ENCODE measurements at places on chromosomes 12 and 14.

DNA sequence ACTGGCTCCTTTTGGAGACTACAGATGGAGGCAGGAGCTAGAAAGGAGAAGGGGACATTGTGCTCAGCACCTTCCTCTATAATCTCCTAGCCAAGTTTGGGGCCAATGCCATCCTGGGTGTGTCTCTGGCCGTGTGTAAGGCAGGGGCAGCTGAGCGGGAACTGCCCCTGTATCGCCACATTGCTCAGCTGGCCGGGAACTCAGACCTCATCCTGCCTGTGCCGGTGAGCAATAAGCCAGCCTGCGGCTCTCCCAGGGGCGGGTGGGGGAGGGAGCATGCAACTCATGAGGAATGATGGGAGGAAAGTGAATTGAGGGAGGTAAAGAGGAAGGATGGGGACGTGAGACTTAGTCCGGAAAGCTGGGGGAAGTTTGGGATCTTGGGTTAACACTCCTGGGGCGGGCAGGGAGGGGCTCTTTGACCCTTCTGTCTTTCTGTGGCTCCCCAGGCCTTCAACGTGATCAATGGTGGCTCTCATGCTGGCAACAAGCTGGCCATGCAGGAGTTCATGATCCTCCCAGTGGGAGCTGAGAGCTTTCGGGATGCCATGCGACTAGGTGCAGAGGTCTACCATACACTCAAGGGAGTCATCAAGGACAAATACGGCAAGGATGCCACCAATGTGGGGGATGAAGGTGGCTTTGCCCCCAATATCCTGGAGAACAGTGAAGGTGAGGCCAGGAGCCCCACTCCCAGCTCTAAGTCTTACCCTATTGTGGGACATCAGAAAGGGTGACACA lies 3.3 kb downstream of the ENO2 start:
- DNase-seq = no peak

- no peak for DNase-seq
Observed at GRCh38 chr12:11795192-11795912, 145.9 kb downstream of the ETV6 start.

DNA sequence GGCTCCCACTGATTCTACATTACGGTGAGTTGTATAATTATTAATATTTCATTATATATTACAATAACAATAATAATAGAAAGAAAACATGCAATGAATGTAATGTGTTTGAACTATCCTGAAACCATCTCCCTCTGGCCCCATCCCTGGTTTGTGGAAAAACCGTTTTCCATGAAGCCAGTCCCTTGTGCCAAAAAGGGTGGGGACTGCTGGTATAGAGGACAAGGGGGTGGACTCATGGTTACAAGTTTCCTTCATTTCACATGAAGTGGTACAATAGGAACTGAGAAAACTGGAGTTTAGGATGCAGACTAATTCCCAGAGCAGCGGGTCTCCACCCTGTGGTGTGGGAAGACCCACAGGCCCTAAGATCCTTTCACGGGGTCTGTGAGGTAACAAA lies 3.0 kb upstream of the C1RL start:
- DNase-seq = no peak

- no peak for DNase-seq
Observed at GRCh38 chr14:79608446-79608845, 602.9 kb downstream of the DIO2 start.

- DNase-seq = no peak
Observed at GRCh38 chr12:13573698-13574321, 377.3 kb downstream of the EMP1 start.

GRCh38 chr12:18145924-18146323 lies 55.9 kb upstream of the RERGL start:
- no peak for DNase-seq

DNA sequence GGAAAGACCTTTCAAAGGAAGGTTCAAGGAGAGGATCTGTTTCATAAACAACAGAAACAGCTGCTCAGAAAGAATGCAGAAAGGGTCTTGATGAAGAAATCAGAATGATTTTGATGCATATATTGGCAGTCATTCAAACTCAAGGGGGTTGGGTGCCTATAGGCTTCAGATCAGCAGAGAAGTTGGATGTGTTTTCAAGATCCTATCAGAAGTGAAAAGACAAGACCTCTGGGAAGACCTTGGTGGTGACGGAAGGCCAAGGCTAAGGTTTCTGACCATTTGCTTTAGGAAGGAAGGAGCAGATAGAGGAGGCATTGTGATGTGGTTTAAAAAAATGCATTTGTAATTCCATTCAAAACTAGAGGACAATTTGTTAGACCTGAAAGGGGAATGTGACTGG lies 15.2 kb upstream of the PTPRB start:
- DNase-seq = no peak

DNA sequence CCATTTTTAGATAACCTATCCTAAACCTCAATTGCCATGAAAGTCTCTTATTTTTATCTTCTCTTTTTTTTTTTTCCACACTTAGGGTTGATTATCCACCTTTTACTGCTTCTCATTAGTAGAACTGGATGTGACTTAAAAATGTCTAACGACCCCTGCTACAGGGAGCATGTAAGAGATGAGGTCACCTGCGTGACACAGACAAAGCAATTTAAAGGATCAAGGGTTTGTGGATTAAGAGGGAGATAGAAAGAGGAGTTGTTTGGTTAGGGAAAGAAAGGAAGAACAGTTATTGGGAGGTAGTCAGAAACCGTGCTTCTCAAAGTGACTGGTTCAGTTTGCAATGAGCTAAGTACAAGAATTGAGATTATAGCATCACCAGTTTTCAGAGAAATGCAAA lies 239.1 kb downstream of the ALX1 start:
- DNase-seq = no peak

- DNase-seq = no peak
Observed at GRCh38 chr14:104826861-104827176, 25.9 kb downstream of the ZBTB42 start.

DNA sequence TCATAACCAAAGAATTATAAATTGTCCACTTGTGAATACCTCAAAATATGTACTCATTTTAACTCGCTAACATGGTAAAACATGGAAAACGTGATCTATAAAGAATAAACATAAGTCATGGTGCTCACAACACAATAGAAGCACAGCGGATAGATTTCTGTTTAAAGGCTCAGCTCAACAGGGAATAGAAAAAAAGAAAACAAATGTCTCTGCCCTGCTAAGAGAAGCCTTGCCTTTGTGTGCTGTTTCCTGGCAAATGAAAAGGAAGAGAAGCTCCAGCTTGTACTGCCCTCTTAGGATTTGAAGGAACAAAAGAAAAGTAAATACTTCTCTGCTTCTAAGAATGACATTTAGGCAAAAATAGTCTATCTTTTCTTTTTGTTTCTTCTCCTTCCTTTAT lies 121.0 kb upstream of the KRR1 start:
- no peak for DNase-seq

- DNase-seq = no peak
Observed at GRCh38 chr12:8846305-8846704, 23.9 kb downstream of the A2ML1 start.

DNA sequence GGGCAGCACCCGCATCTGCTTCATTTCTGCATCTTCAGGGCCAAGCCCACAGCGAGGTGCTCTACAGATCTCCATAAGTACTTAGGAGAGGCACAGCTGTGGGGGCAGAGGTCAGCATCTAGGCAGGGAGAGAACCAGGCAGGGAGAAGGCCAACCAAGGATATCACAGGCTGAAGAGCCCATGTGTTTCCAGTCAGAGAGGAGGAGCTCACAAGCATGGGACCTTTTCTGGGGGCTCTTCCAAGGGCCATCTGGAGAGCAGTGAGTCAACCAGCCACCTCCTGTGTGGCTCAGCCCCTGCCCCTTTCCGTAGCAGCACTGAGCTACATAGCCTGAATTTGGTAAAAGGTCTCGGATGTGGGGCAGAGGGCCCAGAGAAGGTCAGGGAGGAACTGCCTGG lies 78.5 kb downstream of the ARL6IP4 start:
- DNase-seq = no peak

GRCh38 chr14:105204931-105205672 lies 24.0 kb upstream of the NUDT14 start:
- no peak for DNase-seq

GRCh38 chr14:76456200-76456599 lies 80.3 kb downstream of the ESRRB start:
- DNase-seq = no peak
